ENCODE measurements at places on chromosomes 1 and 21.

DNA sequence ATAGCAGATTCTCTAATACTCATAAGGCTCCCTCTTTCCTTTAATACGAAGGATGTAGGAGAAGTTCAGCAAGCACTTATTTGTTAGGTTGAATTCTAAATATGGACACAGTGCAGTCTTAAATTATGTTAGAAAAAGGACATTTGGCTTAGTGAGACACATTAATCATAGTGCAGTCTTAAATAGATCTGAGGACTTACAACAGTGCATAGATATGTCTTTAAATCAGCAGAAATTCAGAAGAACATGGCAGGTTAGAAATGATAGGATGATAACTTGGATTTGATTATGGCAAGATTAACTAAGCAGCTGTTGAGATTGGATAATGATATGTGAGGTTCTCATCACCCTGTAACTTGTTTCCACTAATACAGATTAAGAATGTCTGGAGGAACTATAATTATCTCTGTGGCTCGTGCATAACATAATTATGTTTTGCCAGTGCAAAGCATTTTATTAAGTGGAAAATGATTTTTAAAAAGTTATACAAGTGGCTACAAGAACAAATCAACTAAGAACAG lies 485.9 kb downstream of the USP25 start:
- DNase-seq = no peak

- DNase-seq = no peak
These were observed 21.1 kb upstream of the ZRANB2 start for GRCh38 chr1:71101839-71102376.

GRCh38 chr1:205129447-205130029 lies 7.8 kb upstream of the RBBP5 start:
- no peak for DNase-seq

DNA sequence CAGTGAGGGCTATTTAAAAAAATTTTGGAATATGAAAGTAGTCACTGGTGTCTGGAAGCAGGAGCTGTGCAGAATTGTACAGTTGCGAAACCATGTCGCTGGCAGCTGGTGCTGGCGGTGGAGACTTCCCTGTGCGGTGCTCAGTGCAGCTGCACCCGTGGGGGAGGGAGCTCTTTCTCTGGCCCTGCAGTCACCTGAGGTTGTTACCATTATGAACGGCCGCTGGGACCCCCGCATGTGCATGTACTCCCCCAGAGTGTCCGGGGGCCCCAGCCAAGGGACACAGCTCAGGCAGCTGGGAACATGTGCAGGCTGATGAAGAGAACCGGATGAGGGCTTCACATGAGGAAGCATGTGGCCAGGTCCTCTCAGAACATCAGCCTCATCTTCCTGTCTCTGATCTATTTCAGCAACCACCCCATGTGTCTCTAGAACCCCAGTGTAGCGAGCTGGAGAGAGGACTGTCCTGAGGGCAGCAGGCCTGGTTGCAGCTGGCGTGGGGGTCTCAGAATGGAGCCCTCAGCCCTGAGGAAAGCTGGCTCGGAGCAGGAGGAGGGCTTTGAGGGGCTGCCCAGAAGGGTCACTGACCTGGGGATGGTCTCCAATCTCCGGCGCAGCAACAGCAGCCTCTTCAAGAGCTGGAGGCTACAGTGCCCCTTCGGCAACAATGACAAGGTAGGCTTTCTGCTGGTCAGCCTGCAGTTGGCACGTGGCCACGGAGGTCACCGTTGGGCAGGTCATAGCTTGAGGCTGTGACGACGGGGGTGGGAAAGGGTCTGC lies at the start of gene TRPM2:
Gene TRPM2, plus strand, starts transcription at position 431 of the 780 bp plus-strand sequence. Its CDS starts 80 bp downstream, at position 511.
- no peak for DNase-seq

- DNase-seq = no peak
These were observed 25.6 kb downstream of the SLC45A1 start for GRCh38 chr1:8343464-8344001.

DNA sequence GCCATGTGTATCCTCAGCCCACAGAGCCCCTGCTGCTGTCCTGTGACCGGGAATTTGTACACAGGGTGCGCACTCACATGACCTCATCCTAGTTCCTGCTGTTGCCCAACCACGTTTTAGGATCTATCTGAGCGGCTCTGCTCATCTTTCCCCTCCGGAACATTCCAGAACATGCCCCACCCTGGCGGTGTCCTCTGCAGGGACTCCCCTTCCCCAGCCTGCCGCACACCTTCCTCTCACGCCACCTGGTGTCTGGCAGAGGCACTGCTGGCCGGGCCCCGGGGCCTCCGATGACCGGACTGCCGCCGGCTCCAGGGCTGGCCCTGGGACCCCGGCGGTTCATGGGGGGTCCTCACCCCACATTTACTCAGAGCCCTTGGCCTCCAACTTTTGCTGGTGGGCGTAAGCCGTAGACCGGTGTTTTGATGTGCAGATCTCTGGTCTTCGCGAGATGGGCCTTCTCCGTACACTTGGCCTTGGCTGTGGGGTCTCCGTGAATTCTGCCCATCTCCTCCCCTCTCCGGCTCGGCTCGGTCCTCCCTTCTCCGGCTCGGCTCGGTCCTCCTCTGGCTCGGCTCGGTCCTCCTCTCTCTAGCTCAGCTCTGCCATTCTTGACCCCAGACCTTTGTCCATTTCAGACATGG lies 29.5 kb downstream of the ARHGEF16 start:
- no peak for DNase-seq

DNA sequence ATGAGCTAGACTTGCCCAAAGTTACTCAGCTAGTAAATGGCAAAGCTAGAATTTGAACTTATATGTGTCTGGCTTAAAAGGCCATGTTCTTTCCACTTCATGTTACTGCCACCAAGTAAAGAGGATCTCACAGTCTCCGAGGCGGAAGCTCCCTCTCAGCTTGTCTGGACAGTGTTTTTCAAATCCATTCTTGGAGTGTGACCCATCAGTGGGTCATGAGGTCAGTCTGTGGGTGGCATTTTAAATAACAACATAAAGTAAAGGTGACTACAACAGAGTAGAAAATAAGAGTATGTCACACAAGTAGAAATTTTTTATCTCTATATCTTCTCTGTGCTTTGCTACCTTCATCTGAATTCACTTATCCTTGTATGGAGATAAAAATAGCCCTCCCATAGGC lies 3.2 kb upstream of the HMGB4 start:
- DNase-seq = no peak

- no peak for DNase-seq
These were observed 85.1 kb downstream of the PCSK9 start for GRCh38 chr1:55124470-55124869.

GRCh38 chr1:86233403-86233802 lies 76.8 kb upstream of the COL24A1 start:
- no peak for DNase-seq

- no peak for DNase-seq
These were observed 233.4 kb downstream of the DSCAM start for GRCh38 chr21:40613546-40614030.

- no peak for DNase-seq
These were observed 35.5 kb downstream of the MRAP start for GRCh38 chr21:32333953-32334673.

GRCh38 chr1:245871191-245871590 lies 635.9 kb downstream of the SMYD3 start:
- DNase-seq = no peak

DNA sequence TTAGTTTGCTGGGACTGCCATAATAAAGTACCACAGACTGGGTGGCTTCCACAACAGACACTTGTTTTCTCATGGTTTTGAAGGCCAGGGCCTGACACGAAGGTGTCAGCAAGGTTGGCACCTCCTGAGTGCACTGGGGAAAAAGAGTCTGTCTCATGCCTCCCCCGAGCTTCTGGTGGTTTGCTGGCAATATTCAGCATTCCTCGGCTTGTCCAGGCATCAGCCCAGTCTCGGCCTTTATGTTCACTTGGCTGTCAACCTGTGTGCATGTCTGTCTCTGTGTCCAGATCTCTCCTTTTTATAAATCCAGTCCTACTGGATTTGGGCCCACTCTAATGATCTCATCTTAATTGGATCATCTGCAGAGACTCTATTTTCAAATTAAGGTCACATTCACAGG lies 72.6 kb downstream of the DOP1B start:
- DNase-seq = no peak

- no peak for DNase-seq
These were observed 20.2 kb downstream of the MRPL37 start for GRCh38 chr1:54220004-54220811.

GRCh38 chr1:37078866-37079265 lies 44.6 kb upstream of the GRIK3 start:
- DNase-seq = no peak
